Myocyte (in vitro differentiated cells): ENCODE measurements at places on chromosomes 1 and 21. TPM values are rescaled to one million over a fixed set of nuclear protein-coding genes. Genes with fewer than 3 reads are reported as not detected.

DNA sequence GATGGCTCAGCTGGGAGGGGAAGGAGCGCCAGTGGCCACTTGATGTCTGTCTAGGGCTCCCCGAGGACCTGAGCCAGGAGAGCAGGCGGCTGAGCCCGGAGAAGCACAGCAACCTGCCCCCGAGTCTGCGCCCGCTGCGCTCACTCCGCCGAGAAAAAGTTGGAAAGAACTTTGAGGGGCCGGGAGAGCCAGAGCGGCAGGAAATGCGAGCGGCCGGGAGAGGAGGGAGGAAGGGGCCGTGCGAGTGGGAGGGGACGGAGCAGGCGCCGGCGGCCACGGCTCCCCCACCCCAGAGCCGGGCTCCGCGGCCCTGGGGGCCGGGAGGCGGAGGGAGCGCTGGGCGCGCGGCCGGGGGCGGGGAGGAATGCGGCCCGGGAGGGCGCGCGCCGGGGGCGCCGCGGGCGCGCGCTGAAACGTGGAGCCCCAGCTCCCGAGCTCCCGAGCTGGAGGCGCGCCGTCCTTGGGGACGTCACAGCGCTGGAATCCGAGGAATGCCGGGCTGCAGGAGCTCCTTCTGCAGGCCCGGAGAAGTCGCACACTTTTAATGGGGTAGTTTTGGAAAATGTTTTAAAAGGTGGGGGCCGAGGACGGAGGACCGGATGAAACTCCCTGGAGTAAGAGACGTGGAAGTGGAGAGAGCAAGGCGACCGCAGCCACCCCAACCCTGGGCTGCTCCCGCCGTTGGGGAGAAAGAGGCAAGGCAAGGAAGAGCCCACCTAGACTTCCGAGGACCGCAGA is at the start of gene PTPN14:
PTPN14 (minus strand) TSS at position 167 of the 738 bp plus-strand sequence. CDS start 86,799 bp downstream, outside the sequence.
- DNase-seq: peak; percentile 96

Gene OR2L3
- total RNA-seq: not detected in 2 replicates

- DNase-seq: peak; percentile 53
Observed at GRCh38 chr1:93080179-93080823, 1.2 kb downstream of the MTF2 start.

Gene KDF1
- not detected in 2 replicates for total RNA-seq

DNA sequence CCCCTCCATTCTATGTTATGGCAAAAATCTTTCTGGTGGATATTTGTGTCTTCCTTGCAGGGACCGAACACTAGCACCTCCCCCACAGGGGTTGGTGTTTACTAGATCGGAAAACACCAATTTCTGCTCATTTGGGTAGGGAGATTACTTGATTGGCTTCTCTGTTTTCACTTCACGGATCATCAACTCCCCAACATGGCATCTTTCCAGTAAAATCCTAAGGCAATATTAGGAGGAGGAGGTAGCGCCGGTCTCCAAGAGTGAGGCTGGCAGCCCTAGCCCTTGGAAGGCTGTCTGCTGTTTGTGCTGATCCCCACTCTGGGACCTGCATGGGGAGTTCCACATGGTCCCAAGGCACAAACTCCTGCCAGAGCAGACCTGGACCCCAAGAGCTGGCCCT is 12.2 kb downstream of the VASH2 start:
- DNase-seq: peak; percentile 9

- no peak for DNase-seq
Observed at GRCh38 chr21:34916446-34916845, 132.7 kb downstream of the RUNX1 start.
